ENCODE measurements at places on chromosomes 16 and 17. TPM values are rescaled to one million over a fixed set of nuclear protein-coding genes. Genes with fewer than 3 reads are reported as not detected.
A peak's percentile ranks its signal among the peaks of the same experiment; 100 is the strongest.

GRCh38 chr17:77106874-77107358, 33.9 kb upstream of the SEC14L1 start:
- DNase-seq: no peak

The PYDC1 gene
- 1.3 TPM for total RNA-seq

- DNase-seq: no peak
Observed at GRCh38 chr17:61556224-61557188, 34.5 kb downstream of the NACA2 start.

The HEATR3 gene
- total RNA-seq: 26.9 TPM

DNA sequence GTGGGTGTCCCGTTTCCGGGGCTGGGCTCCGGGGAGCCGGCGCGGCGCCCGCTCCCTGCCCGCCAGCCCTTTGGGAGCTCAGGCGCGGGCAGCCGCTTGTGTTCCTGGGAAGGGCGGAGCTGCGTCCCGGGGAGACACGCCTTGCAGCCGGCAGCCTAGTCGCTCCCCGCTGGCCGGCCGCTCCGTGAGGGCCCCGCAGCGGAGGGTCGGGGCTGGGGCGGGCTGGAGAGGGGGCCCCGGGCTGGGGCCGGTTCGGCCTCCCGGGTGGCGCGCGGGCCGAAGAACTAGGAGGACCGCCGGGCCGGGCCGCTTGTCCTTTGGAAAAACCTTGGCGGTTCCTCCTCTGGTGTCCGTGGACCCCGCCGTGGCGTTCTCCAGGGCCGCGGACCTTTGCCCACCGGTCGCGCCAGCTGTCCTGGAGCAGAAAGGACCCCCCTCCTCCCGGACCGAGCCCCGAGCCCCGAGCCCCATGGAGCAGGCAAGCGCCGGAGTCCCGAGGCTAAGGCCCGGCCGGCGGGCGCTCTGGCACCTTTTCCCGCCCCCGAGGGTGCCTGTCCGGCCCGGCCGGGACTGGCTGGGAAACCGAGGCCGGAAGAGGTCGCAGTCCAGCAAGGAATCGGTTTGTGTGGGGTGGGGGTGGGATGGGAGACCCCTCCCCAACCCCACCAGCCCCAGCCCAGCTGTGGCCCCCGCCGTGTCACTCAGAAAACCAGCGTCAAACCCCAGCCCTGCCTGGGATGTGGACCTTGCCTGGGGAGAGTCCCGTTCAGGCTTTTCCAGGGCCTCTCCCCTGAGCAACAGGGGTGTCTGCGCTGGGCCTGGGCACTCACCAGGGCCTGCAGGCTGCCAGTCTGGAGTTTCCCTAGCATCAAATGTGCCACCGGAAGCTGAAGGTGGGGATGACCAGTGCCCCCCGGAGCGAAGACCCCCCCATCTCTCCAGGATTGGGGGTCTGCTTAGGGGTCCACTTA, 6.8 kb upstream of the TBC1D3B start:
- no peak for DNase-seq

The TMEM114 gene
- total RNA-seq: 0.14 TPM

The ABI3 gene
- 13.4 TPM for total RNA-seq

- DNase-seq: no peak
Observed at GRCh38 chr17:55388842-55389241, 32.8 kb downstream of the MMD start.

The BCL6B gene
- total RNA-seq: 3.4 TPM

The CCDC144A gene
- total RNA-seq: 4.9 TPM

GRCh38 chr16:51382211-51382610, 231.1 kb upstream of the SALL1 start:
- DNase-seq: no peak

The CLEC3A gene
- 0.14 TPM for total RNA-seq

DNA sequence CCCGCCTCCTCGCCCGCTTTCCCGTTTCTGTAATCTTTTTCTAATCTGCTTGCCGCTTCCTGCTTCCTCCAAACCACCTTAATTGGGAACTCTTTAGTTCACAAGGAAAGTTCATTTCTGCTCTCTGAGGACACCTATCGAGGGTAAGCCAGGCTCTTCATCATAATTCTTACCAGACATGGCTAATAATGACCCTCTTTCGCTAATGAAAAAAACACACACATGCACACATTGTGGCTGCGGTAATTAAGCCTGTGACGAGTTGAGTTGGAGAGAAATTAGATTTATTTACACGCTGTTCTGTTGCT, 100.6 kb downstream of the ZNF423 start:
- no peak for DNase-seq

GRCh38 chr17:42276359-42276608, at the start of gene STAT5B:
Gene STAT5B, minus strand, starts transcription at chr17:42276391. Its CDS starts 44,264 bp downstream, at chr17:42232127.
- DNase-seq: no peak

DNA sequence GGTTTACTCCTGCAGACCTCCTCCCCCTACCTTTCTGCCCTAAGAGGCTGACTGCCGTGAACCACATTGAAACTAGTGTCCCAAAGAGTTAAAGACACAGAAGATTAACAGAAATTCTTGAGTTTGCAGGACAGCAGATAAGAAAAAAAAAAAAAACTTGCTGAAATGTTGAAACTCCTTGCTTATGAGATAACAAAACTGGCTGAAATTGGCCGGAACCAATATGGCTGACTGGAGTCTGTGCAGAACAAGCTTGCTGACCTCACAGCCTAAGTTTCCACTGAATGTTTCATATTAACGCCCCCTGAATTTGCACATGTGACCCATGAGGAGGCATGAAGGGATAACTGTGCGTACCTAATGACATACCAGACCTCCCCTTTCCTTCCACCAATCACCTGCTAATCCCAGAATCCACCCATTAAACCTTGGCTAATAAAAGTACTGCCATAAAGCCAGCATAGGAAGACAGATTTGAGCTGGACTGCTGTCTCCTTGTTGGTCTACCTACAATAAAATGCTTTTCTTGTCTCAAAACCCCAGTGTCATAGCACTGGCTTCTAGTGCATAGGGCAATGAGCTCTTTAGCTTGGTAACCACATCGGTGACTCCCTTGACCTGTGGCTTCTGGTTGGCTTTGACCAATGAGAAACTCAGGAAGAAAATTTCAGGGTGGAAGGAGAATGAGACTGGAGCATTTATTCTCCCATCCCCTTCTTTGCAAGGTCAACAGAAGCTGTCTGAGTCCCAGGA, 80.1 kb downstream of the PMP22 start:
- DNase-seq: no peak

- DNase-seq: no peak
Observed at GRCh38 chr17:58371300-58371950, 19.4 kb upstream of the SUPT4H1 start.

The RAB26 gene
- total RNA-seq: 0.28 TPM

- no peak for DNase-seq
Observed at GRCh38 chr17:44108440-44109311, 14.8 kb downstream of the HDAC5 start.

GRCh38 chr17:39775031-39775430, 37.3 kb downstream of the GRB7 start:
- no peak for DNase-seq

The MMP25 gene
- 0.80 TPM for total RNA-seq

GRCh38 chr16:64627288-64627687, 494.6 kb downstream of the CDH11 start:
- DNase-seq: no peak

The FBXL16 gene
- 0.76 TPM for total RNA-seq

DNA sequence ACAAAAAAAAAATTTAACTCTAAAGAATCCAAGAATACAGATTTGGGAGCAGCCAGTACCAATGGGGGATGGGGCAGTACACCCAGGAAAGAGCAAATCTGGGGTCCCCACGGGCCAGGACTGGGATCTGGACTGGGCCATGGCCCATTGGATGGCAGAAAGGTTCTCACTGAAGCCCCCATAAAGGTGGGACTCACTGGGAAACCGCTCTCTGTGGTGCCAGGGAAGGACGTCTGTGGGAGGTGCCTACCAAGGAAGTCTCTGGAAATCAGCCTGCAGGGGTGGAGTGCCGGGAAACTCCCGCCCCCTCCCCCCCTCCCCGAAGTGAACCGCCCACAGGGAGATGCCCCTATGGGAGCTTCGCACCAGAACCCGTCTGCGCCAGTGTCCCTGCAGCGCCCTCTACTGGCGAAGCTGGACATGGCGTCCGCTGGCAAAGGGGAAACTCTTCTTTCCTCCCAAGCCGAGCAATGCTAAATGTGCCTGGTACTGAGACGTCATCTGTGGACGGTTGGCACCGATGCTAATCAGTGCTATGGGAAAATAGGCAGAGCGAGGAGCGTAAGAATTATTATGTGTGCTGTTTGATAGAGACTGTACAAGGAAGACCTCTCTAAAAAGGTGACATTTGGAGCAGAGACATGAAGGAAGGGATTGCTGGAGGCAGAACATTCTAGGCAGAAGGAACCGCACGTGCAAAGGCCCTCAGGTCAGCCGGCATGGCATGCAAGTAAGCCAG, 671.1 kb downstream of the WWOX start:
- peak; percentile 76 for DNase-seq

DNA sequence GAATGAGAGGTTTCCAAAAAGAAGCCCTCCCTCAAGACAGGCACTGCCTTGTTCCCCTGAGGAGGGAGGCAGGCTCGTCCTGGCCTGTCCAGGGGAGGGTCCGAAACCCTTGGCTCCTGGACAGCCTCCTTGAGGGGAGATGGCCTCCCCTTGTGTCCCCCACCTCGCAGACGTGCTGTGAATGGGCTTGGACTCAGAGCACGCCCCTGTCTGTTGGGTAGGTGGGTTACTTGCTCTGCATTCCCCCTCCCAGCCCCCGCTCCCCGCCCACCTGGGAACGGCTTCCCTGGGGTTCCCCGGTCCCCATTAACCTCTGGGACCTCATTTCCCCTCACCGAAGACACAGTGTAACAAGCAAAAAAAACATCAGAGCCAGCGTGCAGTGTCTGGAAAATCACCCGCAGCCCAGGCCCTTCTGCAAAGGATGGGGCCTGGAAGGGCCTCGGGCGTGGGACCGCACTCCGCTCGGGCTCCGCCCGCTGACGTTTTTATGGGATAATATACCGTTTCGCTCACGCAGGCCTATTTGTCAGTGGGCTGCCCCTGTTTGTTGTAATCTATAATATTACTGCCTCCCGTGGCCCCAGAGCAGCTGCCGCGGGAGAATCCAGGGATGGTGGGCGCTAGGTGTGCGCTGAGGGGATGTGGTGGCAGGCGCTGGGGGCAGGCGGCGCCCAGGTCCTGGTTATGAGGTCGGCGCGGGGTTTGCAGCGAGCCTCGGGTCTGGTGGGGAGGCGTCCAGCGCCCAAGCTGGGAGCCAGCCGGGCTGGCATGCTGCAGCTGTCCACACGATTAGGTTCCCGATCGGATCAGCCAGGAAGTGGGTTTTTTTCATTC, 11.1 kb downstream of the BAHCC1 start:
- no peak for DNase-seq

GRCh38 chr16:53142823-53143568, 88.2 kb downstream of the CHD9 start:
- DNase-seq: no peak

DNA sequence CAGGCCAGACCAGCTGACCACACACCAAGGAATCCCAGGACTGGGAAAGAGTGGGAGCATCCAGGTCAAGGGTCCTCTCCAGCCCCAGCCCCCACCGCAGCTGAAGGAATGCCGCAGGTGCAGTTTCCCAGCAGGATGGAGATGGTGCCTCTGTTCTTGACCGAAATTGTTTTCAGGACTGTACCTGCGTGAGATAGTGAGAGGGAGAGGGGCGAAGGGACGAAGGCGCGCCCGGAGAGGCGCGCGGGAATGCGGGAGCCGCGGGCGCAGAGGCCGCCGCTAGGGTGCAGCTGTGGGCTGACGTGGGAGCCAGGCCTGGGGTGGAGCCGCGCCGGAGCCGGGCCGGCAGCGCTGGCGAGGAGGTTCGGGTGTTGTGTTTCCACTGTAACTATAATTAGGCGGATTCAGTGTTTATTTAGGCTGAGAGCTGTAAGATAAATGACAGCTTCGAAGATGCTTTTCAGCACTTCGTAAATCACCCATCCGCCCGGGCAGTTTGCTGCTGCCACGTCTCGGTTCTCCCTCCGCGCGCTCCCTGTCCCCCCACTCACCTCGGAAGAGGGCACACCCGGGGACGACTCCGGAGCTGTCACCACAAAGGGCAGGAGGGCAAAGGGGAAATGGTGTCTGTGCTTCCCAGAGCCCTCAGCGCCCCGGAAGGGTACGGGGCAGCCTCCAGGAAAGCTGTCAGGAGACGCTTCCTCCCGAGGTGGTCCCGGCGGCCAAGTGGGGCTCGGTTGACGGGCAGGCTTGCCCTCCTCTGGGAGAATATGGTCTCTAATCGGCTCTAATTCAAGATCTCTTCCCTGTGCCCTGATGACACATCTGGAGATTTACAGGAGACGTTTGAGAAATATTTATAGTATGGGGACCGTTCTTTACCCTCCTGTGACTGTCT, 38.2 kb downstream of the HOXB1 start:
- no peak for DNase-seq

The CTU2 gene
- total RNA-seq: 14.7 TPM

The TMEM170A gene
- 18.8 TPM for total RNA-seq

- DNase-seq: no peak
Observed at GRCh38 chr17:81309140-81309858, 14.2 kb upstream of the SLC38A10 start.

- no peak for DNase-seq
Observed at GRCh38 chr17:29653995-29654714, 31.4 kb upstream of the CORO6 start.

GRCh38 chr16:20598832-20599469, 22.8 kb upstream of the ACSM2B start:
- DNase-seq: no peak

The RARA gene
- total RNA-seq: 5.8 TPM

GRCh38 chr17:78044280-78044835, 84.2 kb downstream of the TMC6 start:
- DNase-seq: no peak
